ENCODE measurements at places on chromosomes 6 and 20.
A peak's percentile ranks its signal among the peaks of the same experiment; 100 is the strongest.

GRCh38 chr20:40980106-40980827 lies 48.4 kb upstream of the TOP1 start:
- DNase-seq = no peak

DNA sequence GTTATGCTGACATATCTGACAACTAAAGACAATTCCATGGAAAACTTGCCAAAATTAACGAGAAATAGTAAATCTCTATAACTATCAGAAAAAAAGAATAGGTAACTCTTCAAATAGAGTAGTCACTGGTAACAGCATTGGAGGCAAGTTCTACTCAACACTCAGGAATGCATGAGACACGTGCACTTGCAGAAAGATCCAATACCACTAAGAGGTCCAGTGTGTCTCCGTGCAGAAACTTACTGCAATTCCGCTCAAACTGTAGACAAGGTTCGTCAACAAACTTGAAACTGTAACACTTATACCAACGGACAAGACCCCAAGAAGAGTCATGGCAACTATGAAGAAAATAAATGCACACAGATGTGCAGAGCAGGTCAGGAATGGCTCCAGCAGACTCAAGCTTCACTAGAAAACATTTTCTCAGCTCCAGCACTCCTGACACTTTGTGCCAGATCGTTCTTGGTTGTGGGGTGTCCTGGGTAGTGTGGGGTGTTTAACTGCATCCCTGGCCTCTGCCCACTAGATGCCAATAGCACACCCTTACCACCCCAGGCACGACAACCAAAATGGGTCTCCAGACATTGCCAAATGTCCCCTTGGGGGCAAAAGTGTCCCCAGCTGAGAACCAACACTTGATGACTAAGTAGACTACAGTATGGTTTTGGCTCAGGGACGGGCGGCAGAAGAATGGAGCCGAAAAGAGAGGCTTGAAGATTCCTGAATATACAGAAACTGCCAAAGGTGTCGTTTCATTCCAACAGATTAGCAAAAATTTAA lies 134.8 kb downstream of the DTNBP1 start:
- no peak for DNase-seq

DNA sequence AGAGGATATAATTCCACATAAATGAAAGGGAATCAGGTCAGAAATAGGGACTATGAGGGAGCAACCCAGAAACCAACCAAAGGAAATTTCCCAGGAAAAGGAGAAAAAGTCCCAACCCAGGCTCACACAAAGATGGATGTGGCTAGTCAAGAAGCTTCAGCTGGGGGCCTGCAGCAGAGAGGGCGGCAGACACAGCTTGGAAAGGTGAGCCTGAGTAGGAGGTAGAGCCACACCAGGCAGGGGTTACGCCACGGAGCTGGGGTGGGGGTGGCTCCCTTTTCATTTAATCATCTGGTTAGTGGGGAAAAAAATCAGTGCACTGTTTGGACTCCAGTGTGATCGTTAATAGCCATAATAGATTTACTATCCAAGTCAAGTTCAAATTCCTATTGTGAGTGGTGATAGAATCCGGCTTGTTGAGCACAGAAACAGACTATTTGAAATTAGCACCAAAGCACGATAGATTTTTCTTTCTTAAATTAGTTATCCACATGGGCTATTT lies 220.6 kb downstream of the TPBG start:
- DNase-seq = no peak

GRCh38 chr6:38846844-38847243 lies 131.7 kb downstream of the DNAH8 start:
- no peak for DNase-seq

- DNase-seq = no peak
These were observed 284.5 kb downstream of the UST start for GRCh38 chr6:149031201-149031858.

DNA sequence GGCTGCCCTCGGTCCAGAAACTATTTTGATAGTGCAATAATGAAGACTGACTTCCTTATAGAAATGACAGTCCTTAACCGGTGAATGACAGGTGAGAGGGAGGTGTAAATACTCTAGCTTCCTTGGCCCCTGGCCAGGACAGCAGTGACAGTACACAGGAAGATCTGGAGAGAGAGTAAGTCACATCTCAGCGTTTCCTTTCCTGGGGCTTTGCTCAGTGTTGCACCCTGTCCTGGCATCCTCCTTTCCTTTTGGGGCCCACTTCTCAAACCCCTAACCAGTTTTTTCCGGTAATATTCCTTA lies 336.9 kb downstream of the CD83 start:
- peak; percentile 35 for DNase-seq

DNA sequence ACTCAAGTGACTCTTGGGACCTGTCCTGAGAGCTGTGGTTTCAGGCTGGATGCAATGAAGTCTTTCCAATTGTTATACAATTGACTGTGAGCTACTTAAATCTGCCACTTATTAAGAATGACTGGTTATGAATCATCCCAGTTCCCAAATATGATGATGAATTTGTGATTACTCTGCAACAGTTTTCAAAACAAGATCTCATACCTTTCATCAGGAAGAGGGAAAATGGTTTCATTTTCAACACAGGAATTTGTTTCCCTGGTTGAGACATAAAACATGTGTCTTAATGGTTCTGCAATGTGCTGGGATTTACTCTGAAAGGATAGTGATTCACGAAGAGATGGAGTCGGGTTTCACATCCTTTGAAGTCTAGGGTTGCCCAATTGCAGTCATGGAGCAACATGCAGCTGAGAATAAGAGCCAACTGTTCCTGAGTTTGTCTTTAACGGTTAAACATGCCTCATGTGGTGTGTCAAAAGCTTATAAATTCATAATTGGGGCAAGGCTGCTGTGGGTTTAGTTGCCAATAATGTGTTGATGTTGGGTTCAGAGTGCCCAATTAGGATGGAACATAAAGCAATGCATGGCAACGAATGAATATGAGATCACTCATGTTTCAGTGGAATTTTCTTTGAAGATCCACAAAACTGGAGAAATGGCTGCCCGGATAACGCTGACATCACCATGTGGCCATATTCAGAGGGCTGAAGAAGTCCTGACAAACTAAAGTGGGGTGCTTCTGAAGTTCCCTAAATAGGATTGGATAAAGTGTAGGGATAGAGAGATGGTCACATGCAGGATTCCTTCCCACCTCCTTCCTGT lies 41.0 kb downstream of the CYP24A1 start:
- DNase-seq = no peak

DNA sequence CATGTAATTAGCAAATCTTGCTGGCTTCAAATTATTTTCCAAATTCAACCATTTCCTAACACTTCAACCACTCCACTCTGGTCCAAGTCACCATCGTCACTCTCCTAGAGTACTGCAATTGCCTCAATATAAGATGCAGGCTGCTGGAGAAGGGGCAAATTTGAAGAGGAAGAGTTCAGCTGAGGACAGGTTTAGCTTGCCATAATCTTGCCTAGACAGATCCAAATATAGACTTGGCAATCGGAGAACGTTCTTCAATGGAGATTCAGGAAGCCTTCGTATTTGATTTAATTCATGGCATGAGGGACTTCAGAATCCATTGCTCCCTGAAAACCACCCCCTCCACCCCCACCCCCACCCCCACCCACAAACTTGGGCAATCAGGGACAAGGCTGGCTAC lies 15.4 kb upstream of the KHDC1L start:
- DNase-seq = no peak

GRCh38 chr6:4364172-4364571 lies 228.8 kb upstream of the ECI2 start:
- DNase-seq = no peak

DNA sequence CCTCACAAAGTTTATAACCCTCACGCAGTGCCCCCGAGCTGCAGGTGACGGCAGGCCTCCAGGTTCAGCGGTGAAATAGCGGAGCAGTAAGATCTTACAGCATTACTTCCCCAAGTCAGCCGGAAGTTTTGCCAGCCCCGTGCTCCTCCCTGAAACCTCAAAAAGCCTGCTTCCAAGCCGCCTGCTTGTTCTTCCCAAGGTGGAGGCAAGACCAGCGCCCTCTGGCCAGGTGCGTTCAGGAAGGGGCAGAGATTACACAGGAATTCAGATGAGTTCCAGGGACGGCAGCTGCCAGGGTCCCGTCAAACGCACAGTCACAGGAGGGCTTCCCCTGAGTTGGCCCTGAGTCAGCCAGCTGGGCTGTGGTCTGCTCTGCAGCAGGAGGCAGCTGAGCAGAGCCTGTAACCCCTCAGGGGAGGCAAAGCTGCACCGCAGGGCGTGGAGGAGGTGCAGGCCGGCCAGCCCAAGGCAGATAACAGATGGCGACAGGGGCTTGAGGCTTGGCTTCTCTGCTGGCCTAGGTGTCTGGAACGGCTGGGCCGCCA lies 124.1 kb upstream of the RPS6KA2 start:
- DNase-seq = no peak

GRCh38 chr20:63790572-63791168 lies 40.4 kb downstream of the ZBTB46 start:
- no peak for DNase-seq

GRCh38 chr20:57482796-57483195 lies 42.1 kb downstream of the CTCFL start:
- no peak for DNase-seq

- no peak for DNase-seq
These were observed 36.3 kb downstream of the CD164 start for GRCh38 chr6:109345986-109346385.

GRCh38 chr6:125212377-125212776 lies 58.8 kb downstream of the TPD52L1 start:
- DNase-seq = no peak

- no peak for DNase-seq
These were observed 148.5 kb upstream of the PDE10A start for GRCh38 chr6:165811512-165811911.

GRCh38 chr6:53984163-53984562 lies 127.1 kb upstream of the MLIP start:
- DNase-seq = no peak

- DNase-seq = no peak
These were observed 228.3 kb downstream of the ARHGAP18 start for GRCh38 chr6:129481706-129482105.

GRCh38 chr6:26121141-26122004 lies 34.1 kb downstream of the HFE start:
- no peak for DNase-seq

GRCh38 chr6:43901733-43902230 lies 131.8 kb downstream of the VEGFA start:
- no peak for DNase-seq

GRCh38 chr6:148999929-149000468 lies 253.2 kb downstream of the UST start:
- no peak for DNase-seq

DNA sequence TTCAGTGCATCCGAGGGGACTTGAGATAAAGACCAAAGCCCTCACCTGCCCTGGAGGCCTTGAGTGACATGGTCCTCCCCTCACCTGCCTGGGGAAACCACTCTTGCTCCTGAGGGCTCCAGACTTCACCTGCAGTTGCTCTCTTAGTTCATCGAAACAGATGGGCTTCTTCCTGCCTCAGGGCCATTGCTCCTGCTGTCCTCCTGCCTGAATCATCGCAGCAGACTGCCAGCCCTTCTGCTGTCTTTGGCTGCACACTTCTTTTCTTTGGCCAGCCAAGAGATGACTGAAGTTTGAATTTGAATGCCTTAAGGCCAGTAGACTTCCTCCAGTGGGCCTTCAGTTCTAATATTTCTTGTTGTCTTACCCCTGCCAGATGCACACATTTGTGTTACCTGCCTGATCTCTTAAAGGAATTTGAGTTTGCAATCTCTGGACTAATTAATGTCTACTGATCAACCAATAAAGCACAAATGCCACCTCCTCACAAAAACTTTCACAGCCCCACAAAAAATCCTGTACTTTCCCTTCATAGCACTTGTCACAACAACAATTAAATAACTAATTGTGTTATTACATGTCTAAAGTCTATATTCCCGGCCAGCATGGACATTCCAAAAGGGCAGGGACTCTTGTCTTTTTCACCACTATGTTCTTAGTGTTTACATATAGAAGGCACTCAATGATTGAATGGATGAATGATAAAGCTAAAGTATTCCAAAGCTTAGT lies 56.7 kb upstream of the SGK1 start:
- DNase-seq = no peak

GRCh38 chr20:12598894-12599293 lies 409.9 kb upstream of the SPTLC3 start:
- DNase-seq = no peak

- peak; percentile 95 for DNase-seq
These were observed at the start of gene ZC3H12D for GRCh38 chr6:149484733-149485700. Gene ZC3H12D (minus strand): TSS chr6:149485014. CDS start chr6:149474543, 10,471 bp downstream.

GRCh38 chr20:37564388-37565133 lies 36.9 kb upstream of the BLCAP start:
- peak; percentile 28 for DNase-seq

DNA sequence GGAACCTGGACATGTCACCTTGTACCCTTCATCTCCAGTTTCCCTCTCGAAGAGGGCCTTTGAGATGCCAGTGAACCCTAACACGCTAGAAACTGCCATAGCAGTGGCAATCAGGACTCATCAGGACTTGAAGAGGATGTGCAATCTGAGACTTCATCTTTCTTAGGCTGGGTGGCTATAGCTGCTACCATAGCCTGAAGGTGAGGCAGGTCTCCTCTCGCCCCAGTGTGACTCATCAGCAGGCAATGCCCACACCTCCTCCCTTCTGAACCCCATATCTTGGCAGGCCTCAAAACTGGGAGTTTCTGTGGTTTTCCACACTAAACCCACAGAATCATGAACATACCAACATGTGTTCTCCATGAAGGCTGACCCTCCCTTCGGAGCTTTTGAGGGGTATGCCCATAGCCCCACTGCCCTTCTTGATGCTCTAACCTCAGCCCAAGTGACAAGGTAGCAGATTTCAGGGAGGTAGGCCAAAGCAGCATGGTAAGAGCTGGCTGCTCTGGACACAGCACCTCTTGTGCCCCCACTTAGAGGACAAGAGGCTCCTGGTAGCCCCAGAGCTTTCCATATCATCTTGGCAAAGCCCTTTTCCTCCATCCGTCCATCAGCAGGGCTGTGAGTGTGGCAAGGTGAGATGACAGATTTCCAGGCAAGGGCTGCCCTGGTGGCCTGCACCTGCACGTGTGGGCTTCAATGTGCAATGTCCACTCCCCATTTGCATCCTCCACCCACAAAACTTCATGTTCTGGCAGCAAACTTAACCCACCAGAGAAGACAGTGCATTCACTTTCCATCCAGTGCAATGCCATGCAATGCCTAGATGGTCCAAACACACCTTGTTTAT lies 2.6 kb downstream of the BLCAP start:
- DNase-seq = peak; percentile 24

- no peak for DNase-seq
These were observed 21.3 kb downstream of the PDE10A start for GRCh38 chr6:165641672-165642156.

- DNase-seq = no peak
These were observed 136.1 kb upstream of the SULF2 start for GRCh38 chr20:47921408-47921807.

- DNase-seq = no peak
These were observed 139.8 kb downstream of the BACH2 start for GRCh38 chr6:90156861-90157260.

DNA sequence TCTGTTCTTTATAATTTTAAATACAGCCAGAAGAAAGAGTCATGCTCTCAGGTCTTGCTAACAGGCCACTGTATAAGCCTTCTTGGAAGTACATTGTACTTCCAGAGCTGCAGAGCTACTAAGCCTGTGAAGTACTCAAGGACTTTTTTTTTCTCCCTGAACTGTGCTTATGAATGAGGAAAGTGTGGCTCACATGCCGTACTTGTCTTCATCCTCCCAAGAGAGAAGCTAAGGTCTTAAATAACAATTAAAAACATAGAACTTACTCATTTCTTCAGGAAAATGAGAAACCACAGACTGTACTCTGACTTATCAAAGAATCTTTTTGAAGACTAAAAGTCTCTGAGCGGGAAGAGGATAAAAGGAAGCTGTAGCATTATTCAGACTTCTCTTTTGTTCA lies 218.3 kb downstream of the HTR1B start:
- no peak for DNase-seq

All from T-helper 2 cell (primary cell).